ENCODE measurements at places on chromosomes 6 and 20. TPM values are rescaled to one million over a fixed set of nuclear protein-coding genes. Genes with fewer than 3 reads are reported as not detected.

DNA sequence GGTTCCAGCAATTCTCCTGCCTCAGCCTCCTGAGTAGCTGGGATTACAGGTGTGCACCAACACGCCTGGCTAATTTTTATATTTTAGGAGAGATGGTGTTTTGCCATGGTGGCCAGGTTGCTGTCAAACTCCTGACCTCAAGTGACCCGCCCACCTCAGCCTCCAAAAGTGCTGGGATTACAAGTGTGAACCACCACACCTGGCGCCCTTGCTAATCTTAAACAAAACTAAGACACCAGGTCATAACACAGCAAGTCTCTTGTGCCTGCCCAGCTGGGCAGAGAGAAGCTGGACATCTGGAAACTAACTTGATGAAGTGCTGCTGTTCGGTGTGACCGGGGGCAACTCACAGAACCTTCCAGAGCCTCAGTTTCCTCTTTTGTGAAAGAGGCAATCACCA, 68.0 kb downstream of the PPP1R3G start:
- DNase-seq, result no peak

- DNase-seq, result no peak
These were observed 555.4 kb upstream of the AGPAT4 start for GRCh38 chr6:161829291-161829729.

DNA sequence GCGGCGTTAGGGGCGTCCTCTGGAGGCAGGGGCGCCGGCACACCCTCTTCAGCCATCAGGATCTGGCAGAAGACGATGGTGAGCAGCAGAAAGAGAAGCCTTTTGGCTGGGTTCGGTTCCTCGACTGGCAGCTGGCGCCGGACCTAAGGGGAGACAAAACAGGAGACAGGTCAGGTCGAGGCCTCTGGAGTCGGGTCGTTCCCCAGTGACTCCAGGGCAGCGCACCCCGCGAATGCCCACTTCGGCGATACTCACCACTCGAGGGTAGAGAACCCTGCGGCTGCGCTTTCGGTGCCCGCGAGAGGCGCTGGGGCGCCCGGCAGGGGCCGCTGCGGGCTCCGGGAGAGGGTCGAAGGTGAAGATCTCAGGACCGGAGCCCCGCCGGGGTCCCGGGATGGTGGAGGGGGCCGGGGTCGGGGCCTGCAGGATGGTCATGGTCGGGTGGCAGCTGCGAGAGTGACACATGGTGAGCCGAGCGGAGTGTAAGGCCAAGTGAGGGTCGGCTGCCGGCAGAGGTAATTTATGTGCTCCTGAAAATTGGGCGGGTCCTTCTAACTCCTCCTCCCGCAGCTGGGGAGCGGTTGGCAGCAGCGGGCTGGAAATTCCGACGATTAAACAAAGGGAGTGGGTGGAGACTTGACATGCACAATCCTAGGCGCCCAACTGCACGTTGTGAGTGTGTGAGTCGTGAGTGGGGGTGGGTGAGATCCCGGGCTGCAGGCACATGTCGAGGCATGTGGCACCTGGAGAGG, at the start of gene IER3:
Gene IER3, minus strand, starts transcription at position 494 of the 752 bp plus-strand sequence. Its CDS starts 29 bp downstream, at position 465.
- DNase-seq, result peak; percentile 62

DNA sequence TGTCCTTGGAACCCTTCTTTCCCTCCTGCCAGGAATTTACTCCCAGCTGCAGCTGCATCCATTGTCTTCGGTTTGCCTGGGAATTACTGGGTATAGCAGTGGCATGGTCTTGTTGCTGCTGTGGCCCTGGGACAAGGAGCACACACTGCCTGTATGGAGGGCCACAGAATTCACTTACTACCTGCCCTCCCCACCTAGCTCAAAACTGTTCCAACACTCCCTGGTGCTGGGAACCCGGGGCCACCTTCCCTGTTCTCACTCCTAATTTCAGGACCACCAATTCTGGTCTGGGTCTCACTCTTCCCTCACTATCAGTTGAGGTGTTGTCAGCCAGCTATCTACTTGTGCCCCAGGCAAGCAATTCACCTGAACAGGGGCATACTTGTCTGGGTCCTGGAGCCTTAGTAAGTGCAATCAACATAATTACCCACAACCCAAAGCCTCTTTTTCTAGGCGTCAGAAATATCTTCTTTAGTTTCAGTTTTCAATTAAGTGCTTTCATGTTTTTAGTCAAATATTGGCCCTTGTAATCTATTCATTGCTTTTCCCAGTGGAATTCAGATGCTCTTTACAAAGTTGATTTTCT, 47.2 kb downstream of the METTL24 start:
- DNase-seq, result no peak

GRCh38 chr20:43955750-43956191, 41.1 kb downstream of the TOX2 start:
- DNase-seq, result no peak

DNA sequence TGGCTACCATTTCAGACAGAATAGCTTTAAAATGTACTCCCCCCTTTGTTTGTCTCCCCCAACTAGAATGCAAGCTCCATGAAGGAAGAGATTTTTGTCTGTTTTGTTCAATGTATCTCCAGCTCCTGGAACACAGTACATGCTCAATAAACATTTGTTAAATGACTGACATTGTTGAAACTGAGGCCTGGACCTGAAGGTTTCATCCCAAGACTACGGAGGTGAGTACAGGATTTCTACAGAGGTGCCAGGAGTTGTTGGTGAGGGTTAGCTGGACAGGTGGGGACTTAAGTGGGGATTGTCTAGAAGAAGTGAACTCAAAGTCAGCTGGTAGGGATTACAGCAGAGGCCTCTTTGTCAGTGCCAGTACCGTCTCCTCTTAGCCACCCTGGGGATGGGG, 19.4 kb downstream of the VEGFA start:
- DNase-seq, result no peak

DNA sequence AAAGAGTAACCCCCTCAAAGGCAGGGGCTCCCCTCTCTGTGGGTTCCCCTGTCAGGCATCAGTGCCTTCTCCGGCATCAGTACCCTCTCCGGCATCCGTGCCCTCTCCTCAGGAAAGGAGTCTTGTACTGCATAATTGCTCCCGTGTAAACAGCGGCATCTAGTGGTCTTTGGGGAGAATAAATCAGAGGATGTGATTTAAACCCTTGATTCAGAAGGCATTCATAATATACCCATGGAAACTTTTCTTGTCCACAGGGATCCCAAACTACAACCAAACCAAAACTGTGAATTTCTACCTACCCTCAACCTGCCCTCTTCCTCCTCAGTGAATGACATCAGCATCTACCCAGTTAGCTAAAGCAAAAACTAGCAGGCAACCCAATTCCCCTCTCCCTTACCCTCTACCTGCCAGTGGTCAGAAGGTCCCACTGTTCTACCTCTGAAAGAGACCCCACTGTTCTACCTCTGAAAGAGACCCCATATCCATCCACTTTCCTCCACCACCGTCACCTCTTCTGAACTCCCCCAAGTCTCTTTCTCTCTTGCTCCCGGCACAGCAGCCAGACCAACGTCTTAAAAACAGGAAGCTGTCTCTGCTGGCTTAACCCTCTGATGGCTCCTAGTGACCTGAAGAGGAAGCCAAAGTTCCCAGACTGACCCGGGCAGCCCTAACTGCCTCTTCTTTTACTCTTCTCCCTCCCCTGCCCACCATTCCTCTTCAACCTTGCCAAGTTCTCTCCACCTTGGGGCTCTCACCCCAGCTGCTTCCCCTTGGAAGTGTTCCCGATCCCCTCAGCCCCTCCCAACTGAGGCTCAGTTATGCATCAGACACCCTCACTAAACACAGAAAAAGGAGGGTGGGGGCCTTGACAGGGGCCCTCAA, 27.2 kb downstream of the UBE2V1 start:
- peak; percentile 45 for DNase-seq

DNA sequence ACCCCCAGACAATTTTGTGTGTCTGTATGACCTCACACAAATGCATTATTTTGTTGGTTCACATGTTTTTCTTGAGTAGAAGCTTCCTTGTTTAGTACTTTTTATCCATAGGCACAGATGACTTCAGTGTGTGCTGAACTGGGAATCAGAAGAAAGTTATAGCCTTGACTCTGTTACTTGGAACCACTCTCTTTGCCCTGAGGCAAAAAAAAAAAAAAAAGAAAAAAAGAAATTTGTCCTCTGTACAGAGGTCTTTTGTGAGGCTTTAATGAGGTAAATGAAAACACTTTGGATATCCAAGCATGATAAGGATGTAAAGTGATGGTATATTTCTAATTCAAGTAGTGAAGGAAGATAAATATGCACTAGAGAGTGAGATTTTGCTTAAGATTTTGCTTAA, 51.9 kb downstream of the TRMT11 start:
- DNase-seq, result no peak

- no peak for DNase-seq
These were observed 322.8 kb downstream of the ZFAND3 start for GRCh38 chr6:38142178-38142902.

DNA sequence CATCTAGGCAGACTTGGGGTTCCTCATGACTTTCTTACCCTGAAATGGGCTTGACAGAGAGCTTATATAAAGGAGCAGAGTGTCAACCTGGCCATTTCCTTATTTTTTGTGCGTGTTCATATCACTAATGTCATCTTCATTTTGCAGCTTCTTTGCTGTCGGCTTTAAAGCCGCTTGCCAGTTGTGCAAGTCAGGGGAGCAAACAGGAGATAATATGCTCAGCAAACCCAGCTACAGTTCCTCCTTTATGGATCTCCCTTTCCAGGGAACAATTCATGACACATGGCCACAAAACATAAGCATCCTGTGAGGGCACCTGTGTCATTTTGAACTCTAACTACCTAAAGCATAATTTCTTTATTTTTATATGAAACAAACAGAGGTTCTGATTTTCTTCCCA, 6.5 kb upstream of the TUBB2B start:
- DNase-seq, result no peak

GRCh38 chr6:144434308-144434990, 149.3 kb downstream of the UTRN start:
- no peak for DNase-seq

DNA sequence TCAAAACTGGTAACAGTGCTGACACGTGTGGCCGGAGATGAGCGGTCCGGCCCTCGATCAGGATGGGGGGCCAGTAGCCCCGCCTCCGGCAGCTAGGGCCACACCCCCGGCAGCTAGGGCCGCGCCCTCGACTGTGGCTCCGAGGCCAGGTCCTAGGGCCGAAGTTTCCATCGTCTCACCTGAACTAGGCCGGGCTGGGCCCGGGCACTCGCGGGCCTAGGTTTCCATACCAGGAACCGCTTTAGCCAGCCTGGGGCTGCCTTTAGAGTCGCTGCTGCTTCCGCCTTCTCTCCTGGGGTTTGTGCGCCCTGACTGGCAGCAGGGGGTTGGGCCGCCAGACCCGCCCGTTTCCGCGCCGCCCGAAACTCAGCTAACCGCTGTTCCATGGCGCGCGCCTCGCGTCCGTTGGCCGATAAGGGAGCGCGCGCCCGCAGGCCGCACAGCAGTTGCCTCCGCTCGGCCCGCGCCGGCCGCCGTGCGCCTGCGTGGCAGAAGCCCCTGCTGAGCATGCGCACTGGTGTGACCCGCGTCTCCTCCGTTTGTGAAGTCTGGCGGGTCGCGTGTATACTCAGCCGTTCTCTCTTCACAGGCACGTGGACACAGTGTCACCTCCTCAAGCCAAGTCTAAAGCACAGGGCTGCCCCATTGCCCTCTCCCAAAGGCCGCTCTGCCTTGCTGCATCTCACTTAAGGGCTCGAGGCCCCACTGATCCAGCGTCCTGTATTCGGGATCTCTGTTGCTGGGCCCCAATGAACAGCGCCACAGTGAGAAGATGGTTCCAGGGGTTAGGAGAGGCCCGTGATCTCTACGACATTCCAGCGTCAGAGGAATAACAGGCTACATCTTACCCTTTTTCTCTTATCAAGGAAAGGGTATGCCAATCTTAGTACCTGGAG, at the start of gene SAYSD1:
Gene SAYSD1, minus strand, starts transcription at position 483 of the 896 bp plus-strand sequence. Its CDS starts 97 bp downstream, at position 386.
- DNase-seq, result peak; percentile 90

DNA sequence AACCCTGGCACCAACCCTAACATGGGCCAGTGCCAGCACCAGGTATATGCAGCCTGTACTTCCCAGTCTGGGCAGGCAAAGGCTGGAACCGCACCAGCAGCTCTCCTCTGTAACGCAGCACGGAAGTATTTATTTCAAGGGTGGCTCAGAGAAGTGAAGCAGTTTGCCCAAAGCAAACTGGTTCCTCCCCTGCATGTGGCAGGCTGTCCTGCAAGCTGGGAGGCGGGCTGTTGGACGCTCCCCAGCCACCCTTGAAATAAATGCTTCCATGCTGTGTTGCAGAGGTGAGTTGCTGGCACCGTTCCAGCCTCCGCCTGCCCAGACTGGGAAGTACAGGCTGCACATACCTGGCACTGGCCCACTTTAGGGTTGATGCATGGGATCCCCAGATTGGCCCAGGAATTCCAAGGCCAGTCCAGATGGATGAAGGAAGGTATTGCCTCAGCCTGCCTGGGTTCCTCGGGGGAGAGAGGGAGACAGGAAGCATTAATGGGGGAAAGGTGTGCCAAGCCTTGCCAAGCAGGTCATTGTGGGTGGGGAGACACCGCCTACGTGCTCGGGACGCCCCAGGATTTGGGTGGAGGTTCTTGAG, 49.8 kb downstream of the PPARD start:
- DNase-seq, result no peak

DNA sequence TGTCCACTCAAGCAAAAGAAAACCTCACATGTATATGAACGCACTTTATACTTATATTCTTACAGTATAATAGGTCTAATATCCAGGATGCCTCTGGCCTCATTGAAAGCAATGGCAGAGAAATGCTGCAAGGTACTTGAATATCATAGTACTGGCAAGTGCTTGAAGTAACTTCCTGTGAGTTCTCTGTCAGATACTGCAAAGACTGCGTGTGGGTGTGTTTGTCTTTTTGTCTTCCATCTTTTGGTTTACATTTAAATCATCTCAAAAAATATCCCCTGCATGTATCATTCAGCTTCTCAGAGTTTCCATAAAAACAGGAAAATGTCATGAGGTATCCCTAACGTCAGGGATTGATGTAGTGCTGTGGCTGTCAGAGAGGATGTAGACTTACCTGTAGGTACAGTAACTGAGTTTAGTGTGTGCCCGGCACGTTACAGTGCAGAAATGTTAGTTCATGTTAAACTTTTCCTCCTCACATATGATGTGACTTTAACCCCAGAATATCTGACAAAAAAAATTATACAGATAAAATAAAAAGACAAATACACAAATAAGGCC, 184.3 kb downstream of the DST start:
- no peak for DNase-seq

GRCh38 chr6:90271831-90272230, 24.8 kb downstream of the BACH2 start:
- DNase-seq, result no peak

RAD21L1 gene
- total RNA-seq, result not detected

LPIN3 gene
- total RNA-seq, result 1.8 TPM

STMN3 gene
- 101 TPM for total RNA-seq

CAP2 gene
- total RNA-seq, result 24.3 TPM

FOXS1 gene
- not detected for total RNA-seq

MUCL3 gene
- not detected for total RNA-seq

FNDC11 gene
- total RNA-seq, result 1.5 TPM

WFDC10B gene
- total RNA-seq, result not detected

SLC22A3 gene
- total RNA-seq, result not detected

TBC1D32 gene
- total RNA-seq, result 11.3 TPM

SCUBE3 gene
- 22.2 TPM for total RNA-seq
